Left renal pelvis (tissue), 4 donors: ENCODE measurements at places on chromosomes 5 and 9. TPM values are rescaled to one million over a fixed set of nuclear protein-coding genes. Genes with fewer than 3 reads are reported as not detected.

DNA sequence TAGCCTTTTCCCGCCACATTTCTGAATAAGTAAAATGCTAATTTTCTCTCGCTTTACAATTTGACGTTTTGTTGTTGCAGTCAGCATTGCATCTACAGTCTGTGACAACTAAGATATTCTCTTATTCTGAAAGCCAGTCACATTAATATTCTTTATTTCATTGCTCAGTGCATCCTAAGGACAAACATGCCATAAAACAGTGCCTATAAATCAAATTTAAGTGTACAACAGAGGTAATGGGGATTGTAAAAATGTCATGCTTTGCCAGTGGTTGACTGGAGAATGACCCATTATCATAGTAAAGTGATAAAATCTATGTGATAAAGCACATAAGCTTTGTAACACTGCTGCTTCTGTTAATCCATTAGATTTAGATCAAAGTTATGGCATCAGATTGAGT lies 1850.0 kb upstream of the ACO1 start:
- DNase-seq: no peak

Gene C9orf153
- 0.21 TPM for polyA plus RNA-seq

DNA sequence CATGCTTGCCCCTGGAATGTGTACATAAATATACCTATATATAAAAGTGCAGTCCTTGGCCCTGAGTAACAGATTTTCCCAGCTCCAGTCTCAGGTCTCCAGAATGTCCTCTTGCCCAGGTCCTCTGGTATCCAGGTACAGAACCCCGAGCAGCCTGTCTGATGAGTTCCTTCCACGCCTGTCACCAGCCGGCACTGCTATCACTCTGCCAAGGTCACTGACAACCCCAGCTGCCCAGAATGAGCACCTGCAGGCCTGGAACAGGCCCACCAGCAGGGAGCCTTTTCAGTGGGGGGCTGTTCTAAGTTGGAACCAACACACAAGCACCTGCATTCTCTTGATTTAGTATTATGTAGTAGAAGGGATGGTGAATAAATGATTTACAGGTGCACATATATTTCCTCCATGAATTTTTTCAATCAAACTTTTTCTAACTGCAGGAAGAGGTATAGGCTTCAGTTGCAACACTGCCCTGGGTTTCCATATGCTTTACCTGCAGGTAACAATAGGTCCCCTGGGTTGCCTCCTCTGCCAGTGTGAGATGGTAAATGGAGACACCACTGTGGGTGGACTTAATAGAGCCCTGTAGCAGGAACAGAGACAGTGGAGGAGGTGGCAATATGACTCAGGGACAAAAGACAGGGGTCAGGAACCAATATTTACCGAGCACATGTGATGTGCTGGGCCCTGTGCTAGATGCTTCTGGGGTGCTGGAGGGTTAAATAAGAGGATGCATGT lies 291.9 kb downstream of the SPOCK1 start:
- DNase-seq: no peak

DNA sequence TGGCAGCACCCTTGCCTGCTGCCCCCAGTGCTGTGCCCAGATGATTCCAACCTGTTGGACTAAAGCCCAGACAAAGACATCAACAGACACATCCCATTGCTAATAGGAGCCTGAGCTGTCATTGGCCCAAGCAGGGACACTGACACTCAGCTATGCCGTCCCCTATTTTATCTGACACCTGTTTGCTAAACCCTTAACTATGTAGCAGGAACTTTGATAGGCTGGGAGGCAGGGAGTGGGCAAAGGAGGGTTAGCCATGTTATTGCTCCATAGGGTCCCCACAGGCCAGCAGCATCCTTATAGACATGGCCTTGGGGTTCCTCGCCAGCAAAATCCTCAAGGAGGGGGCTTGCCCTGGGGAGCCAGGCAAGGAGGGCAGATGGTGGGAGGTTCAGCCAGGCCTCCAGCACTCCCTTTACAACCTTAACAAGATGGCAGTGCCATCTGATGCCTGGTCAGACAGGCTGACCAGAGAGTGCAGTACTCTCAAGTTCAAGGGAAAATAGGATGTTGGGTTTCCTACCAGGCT lies 50.4 kb upstream of the CDKN2AIPNL start:
- no peak for DNase-seq

DNA sequence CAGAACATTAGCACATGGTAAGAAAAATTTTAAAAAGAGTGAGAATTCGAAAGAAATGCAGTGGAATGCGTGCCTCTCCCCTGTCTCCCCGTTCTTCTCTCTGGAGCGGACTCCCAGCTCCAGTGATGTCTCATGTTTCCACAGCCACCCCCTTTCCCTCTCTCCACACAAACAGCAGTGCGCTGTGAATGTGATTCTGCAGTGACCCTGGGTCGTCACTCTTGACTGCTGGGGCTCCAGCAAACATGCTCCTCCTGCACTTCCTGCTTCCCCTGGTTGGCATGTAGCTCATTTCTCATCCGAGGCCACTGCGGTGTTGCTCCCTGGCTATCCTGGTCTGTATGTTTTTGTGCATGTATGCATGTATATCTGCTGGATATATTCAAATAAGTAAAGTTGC lies 13.3 kb downstream of the PHF2 start:
- DNase-seq: no peak

Gene SOX30
- polyA plus RNA-seq: 0.76 TPM

DNA sequence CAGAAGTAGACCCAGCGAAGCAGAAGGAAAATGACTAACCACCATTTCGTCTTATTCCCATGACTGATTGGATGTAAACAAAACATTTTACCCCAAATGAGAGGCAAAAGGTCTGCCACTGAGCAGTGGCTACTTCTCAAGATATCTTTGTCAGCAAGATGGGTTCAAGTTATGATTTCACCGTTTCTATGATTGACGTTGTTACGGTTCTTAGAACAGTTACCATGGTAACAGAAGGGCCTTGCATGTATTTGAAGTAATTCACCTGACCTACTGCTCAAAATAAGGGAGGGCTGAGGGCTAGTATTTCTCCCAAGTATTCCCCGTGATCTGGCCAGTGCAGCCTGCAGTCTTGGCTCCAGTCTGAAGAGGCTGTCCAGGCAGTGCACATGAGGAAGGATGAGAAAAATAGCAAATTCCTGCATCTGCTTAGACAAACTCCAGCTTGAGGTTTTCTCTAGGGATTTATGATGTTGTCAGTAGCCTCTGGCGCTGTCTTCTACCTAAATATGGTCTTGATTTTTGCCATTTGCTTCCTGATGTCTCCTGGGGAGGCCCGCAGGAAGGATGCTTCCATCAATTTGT lies 372.7 kb downstream of the TMEM38B start:
- no peak for DNase-seq

Gene THBS4
- polyA plus RNA-seq: 12.1 TPM

DNA sequence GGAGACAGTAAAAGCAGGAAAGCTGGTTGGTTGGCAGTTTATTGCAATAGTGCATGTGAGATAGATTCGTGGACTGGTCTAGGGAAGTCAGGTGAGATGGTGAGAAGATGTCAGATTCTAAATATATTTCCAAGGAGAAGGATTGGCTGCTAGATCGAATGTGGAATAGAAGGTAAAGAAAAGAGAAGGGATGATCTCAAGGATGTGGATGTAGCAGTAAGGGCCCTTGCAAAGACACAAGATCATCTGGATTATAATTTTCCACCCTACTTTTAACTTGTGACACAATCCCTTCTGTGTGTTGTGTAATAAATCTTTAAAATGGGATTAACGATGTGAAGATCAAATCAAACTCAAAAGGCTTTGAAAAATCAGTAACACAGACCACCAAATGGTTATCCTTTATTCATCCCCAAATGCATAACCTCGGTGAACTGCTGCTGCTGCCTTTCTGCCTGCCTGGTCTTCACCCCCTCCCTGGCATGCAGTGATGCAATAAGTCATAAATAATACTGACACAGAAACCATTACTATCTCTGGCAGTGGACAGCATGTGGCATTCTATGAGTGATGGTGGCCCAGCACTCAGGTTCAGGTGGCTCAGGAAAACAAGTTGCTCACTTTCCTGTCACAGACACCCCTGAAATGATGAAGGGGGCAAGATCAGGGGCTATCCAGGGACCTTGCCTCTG lies 178.4 kb downstream of the FAM114A2 start:
- DNase-seq: peak; percentile 3

- no peak for DNase-seq
Measured at GRCh38 chr5:97629276-97629675, 446.2 kb upstream of the RIOK2 start.

DNA sequence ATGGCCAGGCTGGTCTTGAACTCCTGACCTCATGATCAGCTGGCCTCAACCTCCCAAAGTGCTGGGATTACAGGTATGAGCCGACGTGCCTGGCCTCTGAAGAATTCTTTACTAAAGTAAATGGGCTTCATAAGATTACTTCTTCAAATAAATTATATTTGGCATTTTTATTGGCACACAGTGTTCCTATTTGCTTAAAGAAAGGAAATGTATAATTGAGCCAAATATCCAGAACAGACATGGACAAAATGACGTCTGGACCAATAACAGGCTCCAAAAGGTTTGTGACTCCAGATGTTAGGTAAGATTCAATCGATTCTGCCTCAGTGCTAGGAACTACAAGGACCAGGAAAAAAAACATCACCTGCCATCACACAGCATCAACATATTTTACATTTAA lies 40.7 kb downstream of the ECPAS start:
- DNase-seq: no peak

DNA sequence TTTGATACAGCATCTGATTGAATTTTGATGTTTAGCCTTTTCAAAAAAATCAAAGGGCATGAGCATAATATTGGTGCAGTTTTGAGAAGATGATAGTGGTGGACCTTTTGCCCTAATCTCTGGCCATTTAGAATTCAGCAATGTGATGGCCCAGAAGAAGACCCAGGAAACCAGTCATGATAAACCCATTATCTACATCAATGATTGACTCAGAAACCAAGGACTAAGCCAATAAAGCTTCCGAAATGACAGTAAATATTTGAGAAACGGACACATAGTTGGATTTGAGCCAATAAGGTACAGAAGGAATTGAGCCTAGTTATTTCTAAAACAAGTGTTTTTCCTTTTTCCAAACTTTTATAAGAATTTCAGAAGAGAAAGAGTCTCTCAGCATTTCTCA lies 1158.8 kb upstream of the DMAC1 start:
- no peak for DNase-seq

Gene GPX3
- polyA plus RNA-seq: 1,190 TPM

DNA sequence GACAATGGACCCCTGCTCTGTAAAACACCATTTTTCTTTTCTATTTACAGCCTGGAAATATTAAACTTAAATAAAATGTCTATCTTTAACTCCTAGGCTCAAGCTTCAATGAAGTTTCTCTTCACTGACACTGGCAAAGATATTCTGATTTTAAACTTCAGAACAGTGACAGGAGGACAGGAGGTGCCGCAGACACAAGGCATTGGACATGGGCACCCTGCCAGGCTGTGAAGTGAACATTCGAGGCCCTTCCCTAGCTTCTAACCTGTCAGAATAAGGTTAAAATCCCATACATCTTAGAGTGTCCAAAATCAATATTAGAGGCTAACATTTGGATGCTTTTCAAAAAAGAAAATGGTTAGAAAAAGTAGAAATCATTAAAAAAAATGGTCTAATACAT lies 9.2 kb downstream of the SEMA5A start:
- DNase-seq: no peak

Gene FOXD4L5
- polyA plus RNA-seq: 0.13 TPM

- DNase-seq: no peak
Measured at GRCh38 chr5:140114341-140115185, 654 bp downstream of the PURA start.

- DNase-seq: no peak
Measured at GRCh38 chr9:32918628-32919027, 82.8 kb downstream of the APTX start.

- no peak for DNase-seq
Measured at GRCh38 chr5:58048185-58048925, 411.5 kb downstream of the PLK2 start.

GRCh38 chr9:35852876-35853865 lies 17.0 kb downstream of the OR13J1 start:
- no peak for DNase-seq

DNA sequence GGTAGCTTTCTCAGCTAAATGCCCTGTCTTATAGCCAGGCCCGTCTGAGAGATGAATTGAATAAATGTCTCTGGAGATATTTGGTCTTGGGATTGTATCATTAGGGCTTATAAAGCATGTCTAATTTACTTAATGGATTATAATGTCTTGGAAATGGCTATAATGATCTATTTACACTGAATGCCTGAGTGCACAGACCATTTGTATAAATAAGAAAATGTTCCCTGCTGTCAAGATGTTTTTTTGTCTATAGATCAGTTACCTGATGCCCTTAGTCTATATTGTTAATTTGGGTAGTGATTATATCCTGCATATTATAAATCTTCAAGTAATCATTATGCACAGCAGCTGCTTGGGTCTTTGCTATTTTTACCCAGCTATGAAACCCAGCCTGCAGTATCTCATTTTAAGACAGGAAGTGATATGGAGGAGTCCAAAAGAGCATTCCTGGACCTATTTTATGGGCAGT lies 112.9 kb upstream of the ACTBL2 start:
- DNase-seq: no peak

Gene ZBED3
- polyA plus RNA-seq: 21.2 TPM

Gene OLFM1
- 4.6 TPM for polyA plus RNA-seq

Gene PDZD2
- 17.3 TPM for polyA plus RNA-seq

DNA sequence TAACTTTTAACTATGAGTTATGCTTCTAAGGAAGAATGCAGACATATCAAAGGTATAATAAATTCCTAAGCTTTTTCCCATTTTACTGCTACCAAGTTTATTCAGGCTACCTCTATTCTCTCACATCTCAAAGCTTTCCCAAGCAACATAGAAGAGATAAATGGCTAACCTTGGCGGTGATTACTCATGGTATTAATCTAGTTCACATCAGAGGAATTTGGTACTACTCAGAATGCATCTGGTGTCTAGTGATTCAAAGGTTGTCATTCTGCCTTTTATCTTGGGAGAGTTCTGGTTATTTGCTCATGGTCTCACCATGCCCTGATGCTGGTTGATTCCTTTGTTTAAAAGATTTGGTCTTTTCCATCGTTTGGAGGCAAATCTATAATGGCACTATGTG lies 182.7 kb downstream of the TAF11L14 start:
- DNase-seq: no peak

Gene NSG2
- 0.79 TPM for polyA plus RNA-seq

Gene FGF10
- 10.5 TPM for polyA plus RNA-seq

Gene SLC36A2
- 0.20 TPM for polyA plus RNA-seq

GRCh38 chr5:67021521-67021920 lies 175.1 kb downstream of the CD180 start:
- DNase-seq: no peak

DNA sequence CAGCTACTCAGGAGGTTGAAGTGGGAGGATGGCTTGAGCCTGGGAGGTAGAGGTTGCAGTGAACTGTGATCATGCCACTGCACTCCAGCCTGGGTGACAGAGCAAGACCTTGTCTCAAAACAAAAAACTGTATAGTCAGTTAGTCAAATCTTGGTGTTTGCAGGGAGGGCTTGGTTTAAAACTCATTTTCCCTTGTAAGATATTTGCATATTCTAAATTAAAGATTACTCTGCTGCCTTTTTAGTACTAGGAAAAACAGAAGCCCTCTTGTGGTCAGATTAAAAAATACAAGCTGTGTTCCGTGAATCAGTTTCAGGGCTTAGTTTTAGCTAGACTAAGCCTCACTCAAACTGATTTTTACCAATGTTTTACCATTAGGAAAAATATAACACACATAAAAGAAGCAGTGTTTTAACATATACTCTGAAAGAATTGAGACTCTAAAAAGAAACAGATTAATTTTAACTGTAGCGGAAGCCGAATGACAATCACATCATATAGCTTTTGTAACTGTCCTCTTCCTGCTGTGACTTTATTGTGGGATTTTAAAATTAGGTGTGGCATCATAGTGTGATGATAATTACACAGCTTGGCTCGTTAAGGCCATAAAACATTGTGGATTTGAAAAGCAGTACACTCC lies 84.9 kb upstream of the BASP1 start:
- DNase-seq: no peak

Gene ADRB2
- polyA plus RNA-seq: 0.23 TPM
